ENCODE measurements at places on chromosomes 3 and 15.

DNA sequence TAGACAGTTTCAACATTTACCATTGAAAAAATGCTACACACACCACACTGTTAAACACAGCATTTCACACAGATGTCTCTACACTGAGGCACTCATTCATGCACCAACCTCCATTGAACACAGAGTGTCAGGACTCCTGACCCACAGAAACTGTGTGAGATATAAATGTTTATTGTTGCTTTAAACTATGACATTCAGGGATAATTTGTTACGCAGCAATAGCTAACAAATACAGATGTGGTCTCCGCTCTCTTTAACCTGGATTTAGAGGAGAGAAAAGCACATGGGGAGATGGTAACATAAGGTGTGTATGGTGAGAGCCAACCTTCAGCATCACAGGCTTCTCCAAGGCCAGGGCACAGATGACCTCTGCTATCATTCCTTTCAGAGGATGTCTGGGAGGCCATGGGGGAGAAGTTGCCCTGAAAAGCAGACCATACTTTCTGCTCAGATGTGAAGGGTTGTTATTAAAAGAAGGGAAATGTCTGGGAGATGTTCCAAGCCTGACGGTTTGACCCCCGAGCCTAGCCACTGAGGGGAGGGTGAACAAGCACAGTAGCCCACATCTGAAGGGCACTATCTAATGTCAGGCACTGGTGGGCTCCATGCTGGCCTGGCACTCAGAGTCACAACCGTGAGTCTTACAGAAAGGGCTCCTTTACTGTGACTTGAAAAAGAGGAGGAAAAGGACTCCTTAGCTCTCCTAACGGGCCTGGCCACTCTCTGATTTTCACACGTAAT, 284.5 kb upstream of the TLE3 start:
- no peak for DNase-seq

DNA sequence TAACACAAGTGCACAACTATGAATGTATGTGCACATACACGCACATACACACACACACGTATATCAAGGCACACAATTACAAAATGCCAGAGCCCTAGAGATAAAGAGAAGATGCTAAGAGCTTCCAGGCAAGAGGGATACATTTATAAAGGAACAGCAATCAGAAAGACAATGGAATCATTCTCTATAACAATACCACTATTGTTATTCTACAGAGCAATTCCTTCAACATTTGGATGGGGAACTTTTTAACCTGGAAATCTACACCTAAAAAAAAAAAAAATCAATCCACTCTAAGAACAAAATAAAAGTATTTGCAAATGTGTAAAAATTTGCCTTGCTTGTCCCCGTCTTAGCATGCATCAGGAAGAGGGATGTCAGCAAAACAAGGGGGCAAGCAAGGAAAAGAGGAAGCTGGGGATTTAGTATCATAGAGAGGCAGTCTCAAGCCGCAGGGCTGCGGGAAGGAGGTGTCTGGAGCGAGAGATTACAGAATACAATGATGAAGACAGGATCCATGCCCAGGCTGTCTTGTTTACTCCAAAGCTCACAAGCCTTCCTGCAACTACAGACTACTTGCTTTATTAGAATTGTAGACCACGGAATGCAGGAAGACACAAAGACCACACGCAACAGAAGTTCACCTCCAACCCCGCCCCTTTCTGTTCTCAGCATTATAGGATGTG, 220.2 kb downstream of the NTRK3 start:
- DNase-seq = peak; percentile 23

DNA sequence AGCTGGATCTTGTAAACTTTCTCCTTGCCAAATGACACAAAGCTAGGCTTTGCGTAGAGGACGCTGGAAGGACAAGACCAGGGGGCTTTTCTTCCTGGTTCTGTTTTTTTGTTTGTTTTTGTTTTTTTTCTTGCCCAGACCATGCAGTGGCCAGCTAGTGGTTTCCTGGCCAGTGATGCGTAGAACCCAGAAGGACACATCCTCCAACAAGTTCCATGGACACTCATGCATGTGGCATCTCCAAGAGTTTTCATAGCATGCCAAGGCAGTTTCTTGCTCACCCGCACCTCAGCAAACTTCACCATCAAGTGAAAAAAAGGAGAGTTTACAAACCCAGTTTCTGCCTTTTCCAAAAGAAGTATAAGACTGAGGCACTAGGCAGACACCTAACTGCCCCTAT, 46.1 kb upstream of the TMCO5A start:
- no peak for DNase-seq

- no peak for DNase-seq
These were observed 34.3 kb upstream of the CMC1 start for GRCh38 chr3:28207000-28207733.

DNA sequence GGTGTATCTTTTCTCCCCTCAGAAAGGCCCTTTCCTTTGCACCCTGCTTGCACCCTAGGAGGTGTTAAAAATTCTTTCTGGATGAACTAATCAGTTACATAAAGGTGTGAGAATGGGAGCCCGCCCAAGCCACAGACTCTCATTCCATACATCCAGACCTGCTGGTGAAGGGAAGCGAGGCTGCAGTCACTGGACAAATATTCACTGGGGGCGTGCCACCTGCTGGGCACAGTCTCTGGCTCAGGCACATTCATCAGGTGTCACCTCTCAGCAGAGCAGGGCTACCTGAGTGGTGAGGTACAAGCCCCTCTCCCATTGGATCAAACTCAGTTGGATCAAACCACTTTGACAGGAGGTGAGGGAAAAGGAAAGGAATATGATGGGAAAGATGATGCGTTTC, 52.0 kb downstream of the NTRK3 start:
- no peak for DNase-seq

GRCh38 chr3:64975147-64975546, 287.3 kb upstream of the ADAMTS9 start:
- DNase-seq = no peak

- DNase-seq = no peak
These were observed 32.7 kb downstream of the HDC start for GRCh38 chr15:50232791-50233190.

DNA sequence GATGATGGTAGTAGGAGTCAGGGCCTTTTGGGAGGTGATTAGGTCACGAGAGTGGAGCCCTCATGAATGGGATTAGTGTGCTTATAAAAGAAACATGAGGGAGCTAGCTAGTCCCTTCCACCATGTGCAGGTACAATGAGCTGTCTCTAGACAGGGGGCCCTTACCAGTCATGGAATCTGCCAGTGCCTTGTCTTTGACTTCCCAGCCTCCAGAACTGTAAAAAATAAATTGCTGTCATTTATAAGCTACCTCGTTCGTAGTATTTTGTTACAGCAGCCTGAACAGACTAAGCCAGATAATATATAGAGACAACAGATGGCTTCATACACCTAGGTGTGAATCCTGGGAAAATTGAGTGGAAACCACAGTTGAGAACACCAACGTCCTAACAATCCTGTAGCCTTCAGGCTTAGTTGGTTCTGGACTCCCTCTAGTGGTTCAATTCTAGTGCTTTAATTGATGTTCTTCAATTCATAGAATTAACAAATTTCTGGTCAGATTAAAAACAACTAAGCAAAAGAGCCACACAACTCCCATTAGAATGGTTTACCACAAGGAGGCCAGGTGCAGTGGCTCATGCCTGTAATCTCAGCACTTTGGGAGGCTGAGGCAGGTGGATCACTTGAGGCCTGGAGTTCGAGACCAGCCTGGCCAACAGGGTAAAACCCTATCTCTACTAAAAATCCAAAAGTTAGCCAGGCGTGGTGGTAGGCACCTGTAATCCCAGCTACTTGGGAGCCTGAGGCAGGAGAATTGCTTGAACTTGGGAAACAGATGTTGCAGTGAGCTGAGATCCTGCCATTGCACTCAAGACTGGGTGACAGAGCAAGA, 21.3 kb upstream of the GATM start:
- no peak for DNase-seq

DNA sequence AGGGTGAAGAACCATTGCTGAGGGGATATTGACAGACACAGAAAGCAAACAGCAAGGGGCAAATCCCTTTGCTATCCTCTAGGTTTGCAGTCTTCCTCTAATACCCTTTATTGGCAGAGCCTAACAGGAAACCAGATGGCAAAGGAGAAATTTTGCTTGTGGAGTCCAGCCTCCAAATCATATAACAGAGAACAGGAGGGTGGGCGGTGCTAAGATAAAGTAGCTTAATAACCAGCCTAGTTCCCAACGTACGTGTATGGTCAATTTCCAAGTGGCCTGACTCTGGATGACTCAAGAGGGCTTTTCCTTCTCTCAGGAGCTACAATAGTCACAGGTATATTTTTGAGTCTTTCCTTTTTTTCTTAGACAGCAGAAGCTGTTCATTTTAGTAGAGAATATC, 404.5 kb downstream of the PDCD6IP start:
- no peak for DNase-seq

- no peak for DNase-seq
These were observed 546.1 kb downstream of the NTRK3 start for GRCh38 chr15:87710406-87710805.

DNA sequence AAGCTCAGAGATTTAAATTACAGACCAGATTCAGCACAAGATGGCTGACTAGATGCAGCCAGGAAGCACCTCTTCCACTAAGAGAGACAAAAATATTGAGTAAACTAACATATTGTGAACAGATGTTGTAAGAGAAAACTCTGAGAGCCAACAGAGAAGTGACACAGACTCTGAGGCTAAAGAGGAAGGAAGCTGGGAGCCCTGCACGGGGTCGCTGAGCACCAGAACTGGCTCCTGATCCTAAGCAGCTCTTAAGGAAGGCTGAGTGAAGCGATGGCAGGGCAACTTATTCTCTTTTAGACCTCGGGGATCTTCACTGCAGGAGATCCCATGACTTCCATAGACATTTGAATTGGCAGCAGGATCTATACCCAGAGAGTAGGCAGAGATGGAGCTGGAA, 578.0 kb upstream of the GRM7 start:
- DNase-seq = no peak

- DNase-seq = no peak
These were observed 24.0 kb upstream of the SLC6A6 start for GRCh38 chr3:14378415-14378814.

- no peak for DNase-seq
These were observed 134.4 kb upstream of the DAZL start for GRCh38 chr3:16739541-16740105.

DNA sequence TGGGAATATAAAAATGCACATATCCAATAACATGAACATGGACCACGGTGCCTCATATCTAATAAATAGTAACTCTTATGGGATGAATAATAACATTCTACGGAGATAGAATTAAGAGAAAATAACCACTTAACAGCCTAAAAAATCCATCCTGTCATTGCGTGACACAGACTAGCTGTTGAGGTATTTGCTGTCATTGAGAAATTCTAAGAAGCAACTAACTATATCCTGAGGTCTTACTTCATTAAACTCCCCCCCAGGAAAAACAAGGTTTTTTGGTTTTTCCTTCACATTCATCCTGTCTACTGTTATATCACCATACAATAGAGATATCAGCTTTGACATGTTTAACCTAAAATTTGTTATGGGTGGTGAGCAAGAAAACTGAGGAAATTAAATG, 14.3 kb downstream of the CEP152 start:
- no peak for DNase-seq

DNA sequence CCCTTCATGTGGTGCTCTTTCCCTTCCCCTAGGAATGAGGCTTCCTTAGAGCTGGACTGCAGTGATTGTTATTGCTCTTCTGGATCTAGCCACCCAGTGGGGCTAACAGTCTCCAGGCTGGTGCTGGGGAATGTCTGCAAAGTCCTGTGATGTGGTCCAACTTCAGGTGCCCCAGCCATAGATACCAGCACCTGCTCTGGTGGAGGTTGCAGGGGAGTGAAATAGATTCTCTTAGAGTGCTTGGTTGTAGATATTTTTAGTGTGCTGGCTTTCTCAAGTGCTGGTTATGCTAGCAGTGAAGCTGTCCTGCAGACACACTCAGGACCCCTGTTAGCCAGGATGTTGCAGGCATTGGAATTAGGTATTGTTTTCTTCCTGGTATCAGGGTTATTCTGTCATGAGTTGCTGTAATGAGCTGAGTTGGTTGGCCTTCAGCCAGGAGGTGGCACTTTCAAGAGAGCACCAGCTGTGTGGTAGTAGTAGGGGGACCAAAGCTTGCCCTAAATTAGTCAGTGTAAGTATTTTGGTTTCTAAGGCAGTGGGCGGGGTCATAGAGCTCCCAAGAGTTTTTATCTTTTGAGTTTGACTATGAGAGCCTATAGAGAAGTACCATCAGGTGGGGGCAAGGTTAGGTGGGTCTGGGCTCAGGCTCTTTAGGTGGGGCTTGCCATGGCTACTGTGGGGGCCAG, 317.5 kb upstream of the SGO1 start:
- DNase-seq = no peak

Data from hippocampal formation (tissue), 2 donors.